ENCODE measurements at places on chromosomes 11 and 22.

DNA sequence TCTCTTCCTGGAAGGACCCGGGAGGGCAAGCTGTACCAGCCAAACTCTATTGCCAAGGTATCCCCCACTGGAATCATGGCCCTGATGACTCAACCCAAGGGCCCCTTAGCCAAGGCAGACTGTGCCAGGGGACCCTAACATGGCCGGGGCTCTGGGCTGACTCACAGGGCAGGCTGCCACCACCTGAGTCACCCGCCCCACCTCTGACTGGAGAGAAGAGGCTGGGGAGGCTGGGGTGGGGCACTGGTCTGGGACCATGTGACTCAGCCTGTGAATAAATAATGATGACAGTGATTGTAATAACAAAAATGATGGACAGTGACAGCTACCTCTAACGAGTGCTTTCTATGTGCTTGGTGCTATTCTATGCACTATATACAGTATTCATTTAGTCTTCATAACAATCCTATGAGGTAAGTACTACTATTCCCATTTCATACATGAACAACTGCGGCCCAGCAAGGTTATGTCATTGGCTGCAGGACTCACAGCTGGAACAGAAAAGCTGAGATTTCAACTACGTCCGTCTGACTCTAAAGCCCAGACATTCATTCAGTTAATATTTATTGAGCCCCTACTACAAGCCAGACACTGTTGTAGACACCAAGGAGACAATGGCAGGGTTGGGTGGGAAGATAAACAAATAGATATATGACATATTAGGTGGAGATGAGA lies 84.2 kb downstream of the FBXO7 start:
- no peak for DNase-seq

DNA sequence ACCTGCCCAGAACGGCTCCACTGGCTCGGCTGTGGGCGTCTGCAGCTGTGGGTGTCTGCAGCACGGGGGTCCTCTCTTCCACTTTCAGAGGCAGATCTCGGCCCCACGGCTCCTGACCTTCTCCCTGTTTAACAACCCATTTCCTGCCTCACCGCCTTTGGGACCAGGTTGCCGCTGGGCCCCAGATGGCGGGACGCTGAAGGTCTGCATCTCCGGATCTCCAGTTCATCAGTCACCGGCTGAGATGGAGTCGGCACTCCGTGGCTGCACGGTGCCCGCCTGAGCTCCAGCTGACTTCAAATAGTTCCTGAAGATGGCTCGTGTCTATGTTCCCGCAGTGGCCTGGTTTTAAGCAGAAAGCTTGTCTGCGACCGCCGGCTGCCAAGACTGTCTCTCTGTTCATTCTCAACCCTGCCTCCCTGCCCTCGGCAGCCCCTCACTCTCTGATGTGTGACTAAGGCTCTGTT lies 475.9 kb downstream of the BRD1 start:
- DNase-seq, result no peak

DNA sequence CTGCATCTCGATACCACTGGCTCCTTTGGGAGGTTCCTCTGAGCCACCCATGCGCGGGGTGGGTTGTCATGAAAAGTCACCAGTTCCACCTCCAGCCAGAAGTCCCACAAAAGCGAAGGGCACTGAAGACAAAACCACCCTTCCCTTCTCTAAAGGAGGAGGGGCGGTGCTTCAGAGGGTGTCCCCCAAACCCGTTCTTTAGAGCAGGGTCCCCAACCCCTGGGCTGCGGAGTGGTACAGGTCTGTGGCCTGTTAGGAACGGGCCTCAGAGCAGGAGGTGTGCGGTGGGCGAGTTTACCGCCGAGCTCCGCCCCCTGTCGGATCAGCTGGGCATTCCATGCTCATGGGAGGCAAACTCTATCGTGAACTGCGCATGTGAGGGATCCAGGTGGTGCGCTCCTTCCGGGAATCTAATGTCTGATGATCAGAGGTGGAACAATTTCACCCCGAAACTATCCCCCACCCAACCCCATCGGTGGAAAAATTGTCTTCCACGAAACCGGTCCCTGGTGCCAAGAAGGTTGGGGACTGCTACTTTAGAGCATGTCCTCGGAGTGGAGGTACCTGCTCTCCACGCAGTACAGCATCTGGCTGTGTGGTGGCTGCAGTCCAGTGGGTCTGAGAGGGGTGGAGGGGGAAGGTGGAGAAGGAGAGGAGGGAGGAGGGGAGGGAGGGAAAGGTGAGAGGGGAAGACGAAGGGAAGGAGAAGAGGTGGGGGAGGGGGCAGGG lies 72.9 kb upstream of the SEPTIN5 start:
- DNase-seq, result no peak

DNA sequence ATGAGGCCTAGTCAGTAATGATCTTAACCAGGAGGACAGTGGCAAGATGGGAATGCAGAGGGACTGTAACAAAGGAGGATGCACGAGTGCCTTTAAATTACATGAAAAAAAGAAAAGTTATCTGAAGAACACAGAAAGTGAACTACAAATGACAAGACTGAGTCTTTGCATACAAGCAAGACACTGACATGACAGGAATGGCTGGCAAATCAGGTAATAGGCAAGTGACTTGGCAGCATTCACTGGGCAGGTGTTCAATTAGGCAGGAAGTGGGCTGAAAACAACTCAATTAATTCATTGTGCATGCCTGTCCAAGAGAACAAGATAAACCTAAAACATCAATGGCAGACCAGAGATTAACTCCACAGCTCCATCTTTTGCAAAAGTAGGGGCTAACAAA lies 24.0 kb downstream of the SMCO4 start:
- no peak for DNase-seq

DNA sequence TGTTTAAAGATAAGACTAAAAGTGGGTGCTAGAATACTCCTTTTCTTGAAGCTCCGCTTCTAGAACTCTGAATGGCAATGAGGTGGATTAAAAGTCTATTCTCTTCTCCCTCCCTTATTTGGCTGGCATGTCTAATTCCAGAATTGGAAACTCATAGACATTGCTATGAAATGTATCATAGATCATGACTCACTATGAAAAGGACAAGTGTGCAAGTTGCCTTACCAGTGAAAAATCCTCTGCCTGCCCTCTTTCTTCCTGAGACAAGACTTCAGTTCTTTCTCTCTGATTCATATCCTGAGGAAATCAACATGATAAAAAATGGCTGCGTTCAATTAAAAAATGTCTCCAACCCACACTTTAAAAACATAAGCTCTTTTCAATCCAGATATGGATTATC lies 73.2 kb upstream of the BLID start:
- no peak for DNase-seq

DNA sequence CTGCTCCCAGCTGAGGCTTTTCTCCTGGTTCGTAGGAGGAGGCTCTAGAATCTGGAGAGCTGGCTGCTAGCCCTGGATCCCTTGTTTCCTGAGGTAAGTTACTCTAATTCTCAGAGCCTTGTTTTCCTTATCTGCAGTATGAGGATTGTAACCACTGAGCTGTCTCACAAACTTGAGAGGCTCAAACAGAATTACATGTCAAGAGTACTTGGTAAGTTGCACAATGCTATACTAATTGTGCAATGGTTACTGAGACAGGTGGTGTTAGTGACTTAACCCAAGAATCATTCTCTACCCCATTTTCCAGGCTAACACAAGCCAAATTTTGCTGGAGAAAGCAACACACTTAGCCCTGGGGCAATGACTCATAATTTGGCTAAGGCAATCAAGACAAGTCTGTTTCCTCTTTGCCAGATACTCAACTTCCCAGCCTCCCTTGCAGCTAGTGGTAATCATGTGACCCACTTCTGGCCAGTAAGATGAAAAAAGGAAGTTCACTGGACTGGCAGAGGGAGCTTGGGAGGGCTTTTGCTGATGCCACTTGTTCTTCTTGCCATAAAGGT lies 348.0 kb downstream of the TENM4 start:
- DNase-seq, result peak; percentile 36

DNA sequence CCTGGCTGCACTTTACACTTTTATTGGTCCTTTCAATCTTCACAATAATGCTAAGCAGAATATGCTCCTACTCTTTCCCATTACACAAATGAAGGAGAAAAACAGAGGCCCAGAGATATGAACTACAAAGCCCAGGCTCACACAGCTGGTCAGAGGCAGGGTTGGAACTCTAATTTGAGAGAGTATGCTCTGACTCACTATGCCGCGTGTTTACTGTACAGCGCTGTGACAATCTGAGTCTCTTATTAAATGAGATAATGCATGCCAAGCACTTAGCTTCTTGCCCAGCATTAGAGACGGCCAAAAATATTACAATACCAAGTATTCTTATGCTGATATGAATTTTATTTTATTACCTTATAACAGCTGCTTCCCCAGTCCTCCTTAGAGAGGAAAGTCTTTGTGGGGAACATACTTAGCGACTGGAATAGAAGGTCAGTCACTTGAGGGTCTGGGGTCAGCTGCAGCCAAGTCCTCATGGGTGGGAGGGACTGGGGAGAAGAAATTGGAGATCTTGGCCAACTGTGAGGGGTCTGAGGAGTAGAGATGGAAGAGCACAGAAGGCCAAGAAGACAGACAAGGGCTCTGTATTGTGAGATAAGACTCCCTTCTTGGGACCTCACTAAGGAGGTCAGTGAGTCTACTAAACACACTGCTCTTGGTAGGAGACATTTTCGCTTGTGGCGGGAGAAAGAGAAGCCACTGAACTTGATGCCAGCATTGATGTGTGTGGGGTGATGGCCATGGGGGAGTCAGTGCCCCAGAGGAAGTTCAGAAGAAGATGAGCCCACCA lies 150.8 kb upstream of the TIMP3 start:
- DNase-seq, result no peak

DNA sequence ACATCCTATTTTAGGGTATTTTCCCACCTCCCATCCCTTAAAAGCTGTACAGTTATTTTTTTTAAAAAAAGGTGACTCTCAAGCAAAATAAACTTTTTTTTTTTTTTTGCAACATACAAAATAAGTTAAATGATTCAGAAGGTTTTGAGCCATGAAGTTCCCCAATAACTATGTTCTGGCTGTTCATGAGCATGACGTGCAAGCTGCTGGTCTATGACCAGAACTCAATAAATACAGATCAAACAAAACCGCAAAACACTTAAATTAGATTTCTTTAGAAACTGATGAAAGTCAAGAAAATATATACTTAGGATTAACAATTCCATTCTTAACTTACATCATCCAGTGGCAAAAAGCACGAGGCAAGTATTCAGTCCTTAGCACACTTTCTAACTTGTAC lies 24.1 kb upstream of the CLNS1A start:
- DNase-seq, result no peak

GRCh38 chr11:62186195-62186594 lies 3.8 kb upstream of the SCGB1D1 start:
- DNase-seq, result no peak

GRCh38 chr11:102447193-102447592 lies 5.4 kb downstream of the TMEM123 start:
- peak; percentile 91 for DNase-seq

DNA sequence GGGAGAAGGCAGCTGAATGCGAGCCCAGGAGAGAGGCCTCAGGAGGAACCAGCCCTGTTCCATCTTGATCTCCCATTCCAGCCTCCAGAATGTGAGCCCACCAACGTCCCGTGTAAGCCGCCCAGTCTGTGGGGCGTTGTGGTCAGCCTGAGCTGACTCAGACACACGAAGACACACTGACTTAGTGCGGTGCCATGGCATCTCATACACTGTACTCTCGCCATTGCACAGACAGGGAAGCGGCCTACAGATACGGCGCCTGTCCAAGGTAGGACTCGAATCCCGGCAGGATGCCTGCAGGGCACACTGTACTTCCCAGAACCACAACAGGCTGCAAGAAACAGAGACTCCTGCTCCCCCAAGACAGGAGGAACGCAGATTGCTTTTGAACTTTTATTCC lies 179.6 kb downstream of the CTTN start:
- no peak for DNase-seq

GRCh38 chr11:72026090-72026489 lies 27.4 kb downstream of the IL18BP start:
- no peak for DNase-seq

- no peak for DNase-seq
Measured at GRCh38 chr11:15379483-15379882, 264.8 kb downstream of the INSC start.

DNA sequence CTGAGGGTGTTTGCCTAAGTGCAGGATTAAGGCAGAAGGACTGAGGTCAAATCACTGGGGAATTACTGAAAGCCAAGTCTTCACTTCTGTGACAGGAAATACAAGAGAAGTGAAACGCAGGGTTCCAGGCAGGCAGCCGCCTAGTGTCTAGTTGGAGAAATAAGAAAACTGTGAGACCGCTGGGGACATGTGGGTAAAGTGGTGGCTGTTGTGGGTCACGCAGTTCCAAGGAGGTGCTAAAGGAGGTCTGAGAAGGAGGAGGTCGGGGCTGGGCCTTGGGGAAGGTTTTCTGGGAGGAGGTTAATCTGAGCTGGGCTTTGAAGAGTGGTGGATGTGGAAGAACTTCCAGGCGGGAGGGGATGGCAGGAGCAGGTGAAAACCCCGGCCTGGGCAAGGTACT lies 11.2 kb downstream of the MCM5 start:
- peak; percentile 85 for DNase-seq

DNA sequence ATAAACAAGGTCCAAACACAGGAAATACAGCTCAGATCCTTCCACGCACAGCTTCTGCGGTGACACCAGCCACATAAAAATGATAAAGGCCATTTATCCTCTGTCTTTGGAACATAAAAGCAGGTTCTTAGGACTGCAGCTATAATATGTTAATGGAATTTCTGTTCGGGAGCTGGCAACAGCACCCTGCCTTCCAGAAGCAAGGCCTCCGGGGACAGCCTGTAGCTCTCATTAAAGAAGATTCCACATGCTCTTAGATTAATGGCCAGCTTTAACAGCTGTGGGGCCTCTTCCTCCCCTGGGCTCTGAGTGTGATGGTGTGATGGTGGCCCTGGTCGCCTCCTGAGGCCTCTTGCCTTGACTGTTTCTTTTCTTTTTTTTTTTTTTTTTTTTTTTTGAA lies 137.3 kb downstream of the CACNA1I start:
- no peak for DNase-seq

GRCh38 chr11:125174686-125175085 lies 10.1 kb downstream of the PKNOX2 start:
- no peak for DNase-seq

GRCh38 chr11:125176866-125177265 lies 12.3 kb downstream of the PKNOX2 start:
- no peak for DNase-seq

GRCh38 chr22:46047841-46048595 lies 71.1 kb upstream of the WNT7B start:
- DNase-seq, result peak; percentile 73

GRCh38 chr11:21564833-21565682 lies 627.8 kb upstream of the ANO5 start:
- DNase-seq, result no peak

GRCh38 chr22:39763276-39763675 lies 130.3 kb downstream of the ENTHD1 start:
- DNase-seq, result no peak

DNA sequence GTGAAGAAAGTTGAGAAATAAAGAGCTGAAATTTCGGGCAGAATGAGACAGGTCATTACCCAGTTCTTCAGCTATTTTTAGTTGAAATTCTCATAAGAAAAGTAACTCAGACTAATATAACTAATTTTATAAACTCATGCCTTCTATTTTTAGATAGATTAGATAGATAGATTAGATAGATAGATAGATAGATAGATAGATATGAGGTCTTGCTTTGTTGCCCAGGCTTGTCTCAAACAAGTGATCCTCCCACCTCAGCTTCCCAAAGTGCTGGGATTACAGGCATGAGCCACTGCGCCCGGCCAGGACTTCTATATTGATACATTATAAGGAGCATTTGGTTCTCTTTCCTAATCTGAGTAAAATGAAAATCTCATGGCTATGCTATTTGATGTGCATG lies 26.9 kb upstream of the OR8G1 start:
- DNase-seq, result no peak

- no peak for DNase-seq
Measured at GRCh38 chr11:60175860-60176275, 7.0 kb downstream of the MS4A6A start.

- DNase-seq, result peak; percentile 66
Measured at GRCh38 chr11:47912843-47913437, 64.8 kb upstream of the NUP160 start.

GRCh38 chr22:50245214-50246072 lies 620 bp upstream of the TUBGCP6 start:
- no peak for DNase-seq

All from suppressor macrophage treated with lipopolysaccharide for 4 hours (primary cell).